ENCODE measurements at places on chromosomes 4 and X. TPM values are rescaled to one million over a fixed set of nuclear protein-coding genes. Genes with fewer than 3 reads are reported as not detected.

DNA sequence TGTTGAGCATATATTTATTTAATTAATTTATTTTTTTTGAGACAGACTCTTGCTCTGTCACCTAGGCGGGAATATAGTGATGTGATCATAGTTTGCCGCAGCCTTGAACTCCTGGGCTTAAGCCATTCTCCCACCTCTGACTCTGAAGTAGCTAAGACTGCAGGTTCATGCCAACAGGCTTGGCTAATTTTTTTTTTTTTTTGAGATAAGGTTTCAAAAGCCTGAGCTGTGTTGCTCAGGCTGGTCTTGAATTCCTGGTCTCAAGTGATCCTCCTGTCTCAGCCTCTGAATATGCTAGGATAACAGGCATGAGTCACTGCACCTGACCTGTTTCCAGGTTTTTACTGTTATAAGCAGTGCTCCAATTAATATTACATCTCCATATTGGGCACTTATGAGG, 4.8 kb downstream of the ADD1 start:
- H3K27ac ChIP-seq: no peak overlapping the region
- no peaks in the 10 kb centered on the region for H3K27me3 ChIP-seq
- peaks cover 35% of the 10 kb centered on the region for H3K4me1 ChIP-seq
- H3K4me3 ChIP-seq: no peak overlapping the region
- DNase-seq: no peak

GRCh38 chr4:88860586-88860985, 163.0 kb upstream of the NAP1L5 start:
- no peaks in the 10 kb centered on the region for H3K36me3 ChIP-seq
- peaks cover 2% of the 10 kb centered on the region for H3K4me1 ChIP-seq
- no peak overlapping the region for H3K27ac ChIP-seq
- H3K27me3 ChIP-seq: no peaks in the 10 kb centered on the region

GRCh38 chr4:165454426-165454825, 75.6 kb downstream of the CPE start:
- H3K36me3 ChIP-seq: no peaks in the 10 kb centered on the region
- no peaks in the 10 kb centered on the region for H3K27me3 ChIP-seq
- H3K4me3 ChIP-seq: no peak overlapping the region
- no peak for DNase-seq
- no peak overlapping the region for H3K27ac ChIP-seq

Gene UGT2B11
- total RNA-seq: 1.0 TPM

Gene CLDN22
- not detected for total RNA-seq

Gene BMP3
- not detected for total RNA-seq
